Stomach (tissue), 19 donors: ENCODE measurements at places on chromosomes 1 and 21. TPM values are rescaled to one million over a fixed set of nuclear protein-coding genes. Genes with fewer than 3 reads are reported as not detected.

Gene MSH4
- not detected for total RNA-seq

Gene KCNJ10
- total RNA-seq: not detected

Gene NR0B2
- total RNA-seq: not detected

DNA sequence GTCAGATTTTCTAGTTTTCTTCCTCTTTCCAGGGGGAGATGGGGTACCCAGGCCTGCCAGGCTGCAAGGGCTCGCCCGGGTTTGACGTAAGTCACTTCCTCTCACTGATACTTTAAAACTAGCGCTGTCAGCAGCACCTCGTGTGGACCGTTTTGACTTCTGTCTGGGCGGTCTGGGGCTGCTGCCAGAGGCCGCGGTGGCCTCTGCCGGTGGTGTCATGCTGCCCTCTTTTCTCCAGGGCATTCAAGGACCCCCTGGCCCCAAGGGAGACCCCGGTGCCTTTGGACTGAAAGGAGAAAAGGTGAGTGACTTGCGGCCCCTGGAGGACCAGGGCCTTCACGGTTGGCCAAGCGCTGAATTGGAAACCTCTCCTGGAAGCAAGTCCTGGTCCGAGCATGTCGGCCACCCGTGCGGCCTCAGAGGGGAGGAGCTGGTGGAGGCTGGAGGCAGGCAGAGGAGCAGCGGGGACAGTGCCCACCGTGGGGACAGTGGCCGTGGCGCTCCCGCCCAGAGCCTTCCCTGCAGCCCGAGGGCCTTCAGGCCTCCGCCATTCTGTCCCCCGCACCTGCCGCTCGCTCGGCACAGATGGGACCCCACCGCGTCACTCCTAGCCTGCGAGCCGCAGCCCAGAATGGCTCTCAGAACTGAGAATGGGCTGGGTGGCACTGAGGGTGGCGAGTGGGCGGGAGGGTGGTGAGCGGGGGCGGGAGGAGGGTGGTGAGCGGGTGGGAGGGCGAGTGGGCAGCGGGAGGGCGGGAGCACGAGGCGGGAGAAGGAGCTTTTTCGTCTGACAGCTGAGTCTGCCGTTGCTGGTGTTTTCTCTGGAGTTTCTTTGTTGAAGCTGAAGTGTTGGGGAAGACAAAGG is 9.4 kb downstream of the COL6A1 start:
- no peaks in the 10 kb centered on the region for H3K4me1 ChIP-seq
- peak overlapping the region; percentile 72 for H3K27ac ChIP-seq
- H3K4me3 ChIP-seq: no peak overlapping the region
- DNase-seq: no peak
- H3K27me3 ChIP-seq: no peaks in the 10 kb centered on the region

DNA sequence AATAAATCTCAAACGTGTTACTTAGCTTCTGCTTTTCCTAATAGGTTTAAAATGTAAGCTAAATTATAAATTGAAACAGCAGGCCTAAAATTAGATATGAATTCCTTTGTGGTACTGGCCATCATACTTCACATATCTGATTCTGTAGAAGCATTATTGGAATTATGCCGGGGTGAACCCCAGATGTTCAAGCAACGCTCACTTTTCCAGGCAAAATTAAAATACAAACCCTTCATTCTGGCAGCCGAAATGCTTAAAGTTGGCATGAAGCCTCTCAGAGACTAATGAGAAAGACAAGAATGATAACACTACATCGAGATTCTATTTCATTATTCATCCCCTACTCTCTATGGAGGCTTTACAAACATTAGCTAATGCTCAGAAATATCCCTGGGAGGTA is 1352.7 kb upstream of the ADGRL2 start:
- no peak overlapping the region for H3K4me3 ChIP-seq
- H3K36me3 ChIP-seq: no peaks in the 10 kb centered on the region

DNA sequence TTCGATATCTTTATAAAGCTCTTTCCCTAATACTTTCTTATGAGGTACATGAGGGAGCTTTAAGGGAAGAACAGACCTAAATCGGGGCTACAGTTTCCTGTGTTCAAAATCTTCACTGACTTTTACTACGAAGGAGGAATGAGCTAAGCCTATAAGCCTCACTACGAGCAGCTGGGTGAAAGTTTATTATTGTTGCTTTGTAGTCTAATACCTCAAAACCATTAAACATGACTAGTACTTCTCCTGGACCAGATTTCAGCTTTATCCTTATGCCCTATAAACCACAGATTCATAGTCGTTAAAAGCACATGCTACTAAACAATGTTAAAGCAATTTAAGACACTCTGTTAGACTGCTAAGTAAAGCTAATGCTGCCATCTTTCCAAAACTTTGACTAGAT is 30.2 kb downstream of the NDC1 start:
- DNase-seq: no peak
- no peaks in the 10 kb centered on the region for H3K27me3 ChIP-seq
- no peaks in the 10 kb centered on the region for H3K4me1 ChIP-seq
- no peak overlapping the region for H3K4me3 ChIP-seq

GRCh38 chr1:237794071-237794470 is 96.7 kb downstream of the ZP4 start:
- no peak overlapping the region for H3K4me3 ChIP-seq
- H3K27me3 ChIP-seq: no peaks in the 10 kb centered on the region

- no peaks in the 10 kb centered on the region for H3K4me1 ChIP-seq
- no peaks in the 10 kb centered on the region for H3K36me3 ChIP-seq
- H3K4me3 ChIP-seq: no peak overlapping the region
Measured at GRCh38 chr1:76351655-76352054, 277.1 kb downstream of the ST6GALNAC3 start.

GRCh38 chr1:61047061-61047460 is 35.3 kb upstream of the NFIA start:
- no peak overlapping the region for H3K27ac ChIP-seq
- no peaks in the 10 kb centered on the region for H3K36me3 ChIP-seq
- H3K4me1 ChIP-seq: peaks cover 4% of the 10 kb centered on the region
- no peaks in the 10 kb centered on the region for H3K27me3 ChIP-seq
- DNase-seq: no peak
